Globus pallidus (tissue), 1 donor: ENCODE measurements at places on chromosomes 7 and 10.

DNA sequence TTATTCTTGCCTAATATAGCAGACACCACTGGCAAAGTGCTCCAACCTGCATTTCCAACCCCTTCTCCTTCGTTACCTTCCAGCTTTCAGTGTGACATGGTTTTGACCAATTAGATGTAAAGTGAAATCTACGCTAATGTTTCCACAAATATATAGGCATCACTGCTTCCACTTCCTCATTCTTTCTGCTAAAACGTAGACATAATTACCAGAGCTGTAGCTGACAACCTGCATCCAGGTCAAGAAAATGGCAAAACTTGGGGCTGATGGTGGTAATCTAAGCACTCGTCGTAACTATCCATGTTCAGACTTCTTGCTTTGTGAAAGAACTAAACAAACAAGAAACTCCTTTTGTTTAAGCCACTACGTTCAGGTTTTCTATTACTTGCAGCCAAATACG is 41.8 kb upstream of the COL1A2 start:
- DNase-seq: no peak

DNA sequence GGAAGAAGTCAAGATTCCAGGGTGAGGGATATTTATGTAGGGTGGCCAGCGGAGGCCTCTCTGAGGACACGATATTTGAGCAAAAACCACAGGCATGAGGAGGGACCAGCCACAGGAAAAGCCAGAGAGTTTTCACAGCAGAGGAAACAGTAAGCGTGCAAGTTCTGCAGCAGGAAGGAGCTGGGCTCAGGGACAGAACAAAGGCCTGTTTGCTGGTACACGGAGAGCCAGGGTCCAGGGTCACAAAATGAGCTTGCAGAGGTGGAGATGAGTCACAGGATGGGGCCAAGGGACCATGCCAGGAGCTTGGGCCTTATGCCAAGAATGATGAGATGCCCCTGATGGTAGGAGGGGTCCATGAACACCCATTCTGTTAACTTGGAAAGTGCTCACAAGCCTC is 283.5 kb downstream of the PLXNA4 start:
- DNase-seq: no peak

GRCh38 chr10:29635711-29636144 is 957 bp upstream of the SVIL start:
- DNase-seq: no peak

- DNase-seq: no peak
Observed at GRCh38 chr7:41858201-41858600, 155.3 kb upstream of the INHBA start.

DNA sequence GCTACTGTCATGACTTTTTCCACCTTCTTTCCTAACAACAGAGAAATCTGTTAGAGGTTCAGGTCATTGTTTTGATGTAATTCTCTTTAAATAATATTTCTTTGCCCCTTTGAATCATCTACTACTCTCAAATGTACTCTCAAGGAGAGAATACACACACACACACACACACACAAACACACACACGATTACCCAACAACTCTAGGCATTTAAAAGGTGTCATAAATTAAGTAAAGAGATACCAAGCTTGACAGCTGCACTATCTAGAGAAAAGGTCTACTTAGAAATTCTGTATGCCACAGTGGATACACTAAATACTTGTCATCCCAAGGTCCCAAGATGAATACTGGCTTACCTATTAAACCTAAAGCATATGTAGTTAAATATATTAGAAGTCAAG is 4.8 kb downstream of the PANK1 start:
- DNase-seq: no peak

DNA sequence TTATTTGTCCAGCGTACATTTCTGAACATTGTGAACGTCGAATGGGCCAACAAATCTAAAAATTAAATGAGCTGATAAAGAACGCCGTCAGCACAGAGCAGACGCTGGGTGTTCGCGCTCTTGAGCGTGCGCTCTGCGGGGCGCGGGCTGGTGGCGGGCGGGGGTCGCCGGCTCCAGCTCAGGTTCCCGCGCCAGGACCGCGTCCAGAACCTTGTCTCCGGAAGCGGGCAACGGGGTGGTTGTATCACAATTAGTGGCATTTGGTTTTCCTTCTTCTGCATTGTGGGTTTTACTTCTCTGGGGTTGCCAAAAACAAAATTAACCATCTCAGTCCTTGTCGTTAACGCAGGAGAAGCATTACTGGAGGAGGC is 2.4 kb downstream of the CYP2E1 start:
- DNase-seq: no peak

DNA sequence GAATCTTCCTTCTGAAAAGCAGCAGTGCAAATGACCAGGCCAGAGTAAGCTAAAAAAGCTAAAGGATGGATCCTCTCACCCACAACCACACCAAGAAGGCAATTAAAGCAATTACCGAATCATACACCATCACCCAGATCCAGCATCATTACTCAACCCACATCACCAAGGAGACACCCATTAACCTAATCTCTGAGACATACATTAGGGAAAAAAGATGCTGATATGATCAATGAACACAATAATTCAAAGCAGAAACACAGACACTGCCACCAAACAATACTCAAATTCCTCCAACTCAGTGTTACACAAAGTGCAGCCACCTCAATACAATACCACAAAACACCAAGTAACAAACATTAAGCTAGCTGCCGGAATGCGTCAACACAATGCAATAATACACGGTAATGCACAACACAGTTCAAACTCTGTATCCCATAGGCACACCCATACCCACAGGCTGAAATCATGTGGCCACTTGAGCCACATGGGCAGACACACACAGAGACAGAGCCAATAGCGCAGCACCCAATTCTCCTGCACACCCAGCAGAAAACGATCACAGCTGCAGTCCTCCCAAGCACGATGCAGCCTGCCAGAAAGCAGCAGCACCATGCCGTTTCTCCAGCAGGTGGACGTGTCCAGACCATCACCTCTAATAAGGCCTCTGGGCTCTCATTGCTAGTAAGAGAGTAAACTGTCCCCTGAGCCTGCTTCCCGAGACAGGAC is 21.5 kb downstream of the PAX2 start:
- DNase-seq: no peak

GRCh38 chr10:30169342-30169741 is 110.0 kb upstream of the JCAD start:
- no peak for DNase-seq

DNA sequence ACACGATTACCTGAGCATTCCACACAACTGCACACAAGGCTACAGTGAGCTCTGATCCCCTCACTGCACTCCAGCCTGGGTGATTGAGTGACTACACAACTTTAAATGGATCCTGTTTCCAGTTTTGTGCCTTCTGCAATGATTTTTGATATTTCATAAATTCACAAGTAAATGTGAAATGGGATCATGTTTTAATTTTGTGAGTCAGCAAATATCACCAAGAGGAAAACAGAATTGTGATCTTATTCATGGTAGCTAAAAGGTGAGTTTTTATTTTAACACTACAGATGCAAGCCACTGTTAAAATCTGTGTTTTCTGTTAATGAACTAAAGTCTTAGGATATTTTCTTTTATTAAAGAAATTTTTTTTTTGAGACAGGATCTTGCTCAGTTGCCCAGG is 11.4 kb downstream of the ICA1 start:
- DNase-seq: no peak

- DNase-seq: no peak
Observed at GRCh38 chr7:38280707-38281106, 7.3 kb upstream of the TARP start.
